ENCODE measurements at places on chromosomes 5 and 9. TPM values are rescaled to one million over a fixed set of nuclear protein-coding genes. Genes with fewer than 3 reads are reported as not detected.

The OR13C3 gene
- not detected for polyA plus RNA-seq

The BTNL8 gene
- polyA plus RNA-seq: not detected

The CKMT2 gene
- polyA plus RNA-seq: 0.11 TPM

The CEL gene
- 0.41 TPM for polyA plus RNA-seq

The LCN12 gene
- not detected for polyA plus RNA-seq

The FBP2 gene
- not detected for polyA plus RNA-seq

The TLX3 gene
- not detected for polyA plus RNA-seq

The XRCC4 gene
- polyA plus RNA-seq: 4.2 TPM

The RNF208 gene
- polyA plus RNA-seq: 0.17 TPM

The IL9 gene
- polyA plus RNA-seq: not detected

The ASS1 gene
- 99.5 TPM for polyA plus RNA-seq

The TAF11L5 gene
- not detected for polyA plus RNA-seq

The PCDHGB5 gene
- 12.5 TPM for polyA plus RNA-seq

The GADD45G gene
- polyA plus RNA-seq: not detected

The PCDHB16 gene
- 0.66 TPM for polyA plus RNA-seq

The CER1 gene
- polyA plus RNA-seq: not detected

The ABHD17B gene
- 12.0 TPM for polyA plus RNA-seq

The BDP1 gene
- polyA plus RNA-seq: 10.5 TPM

The HNRNPK gene
- 673 TPM for polyA plus RNA-seq

The CCNI2 gene
- not detected for polyA plus RNA-seq

The GMCL2 gene
- not detected for polyA plus RNA-seq

The GCNT4 gene
- polyA plus RNA-seq: 0.69 TPM

The SLC23A1 gene
- polyA plus RNA-seq: 0.10 TPM

All from AG04450 (cell line).